ENCODE measurements at places on chromosomes 3 and 15.

DNA sequence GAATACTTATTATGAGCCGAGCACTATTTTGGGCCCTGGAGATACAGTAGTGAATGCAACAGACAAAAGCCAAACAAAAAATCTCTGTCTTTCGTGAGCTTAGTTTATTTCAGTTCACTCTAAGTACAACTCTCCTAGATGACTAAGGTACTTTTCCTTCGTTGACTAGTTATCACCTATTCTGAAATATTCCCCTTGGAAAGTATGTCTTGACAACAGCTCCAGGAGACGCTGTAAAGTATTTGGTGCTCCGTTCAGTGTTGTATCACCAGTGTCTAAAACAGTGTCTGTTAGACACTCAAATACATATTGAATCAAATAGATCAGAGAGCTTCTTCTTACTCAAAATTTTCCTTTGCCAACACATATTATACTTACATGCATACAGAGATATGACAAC, 119.6 kb downstream of the TFDP2 start:
- no peak for DNase-seq

DNA sequence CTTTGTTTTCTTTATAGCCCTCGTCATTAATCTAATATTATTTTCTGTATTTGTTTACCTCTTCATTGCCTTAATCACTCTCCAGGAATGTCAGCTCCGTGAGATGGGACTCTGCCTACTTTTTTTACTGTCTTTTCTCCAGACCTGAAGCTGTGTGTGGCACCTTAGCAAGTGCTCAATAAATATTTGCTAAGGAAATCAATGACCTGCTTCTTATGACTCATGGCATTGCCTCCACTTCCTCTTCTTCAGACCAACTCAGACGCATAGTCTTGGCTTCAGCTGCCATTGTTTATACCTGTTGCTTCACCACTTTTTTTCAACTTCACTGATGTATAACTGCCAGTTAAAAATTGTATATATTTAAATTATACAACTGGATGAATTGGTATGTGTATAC, 218.5 kb upstream of the CMC1 start:
- peak; percentile 20 for DNase-seq

DNA sequence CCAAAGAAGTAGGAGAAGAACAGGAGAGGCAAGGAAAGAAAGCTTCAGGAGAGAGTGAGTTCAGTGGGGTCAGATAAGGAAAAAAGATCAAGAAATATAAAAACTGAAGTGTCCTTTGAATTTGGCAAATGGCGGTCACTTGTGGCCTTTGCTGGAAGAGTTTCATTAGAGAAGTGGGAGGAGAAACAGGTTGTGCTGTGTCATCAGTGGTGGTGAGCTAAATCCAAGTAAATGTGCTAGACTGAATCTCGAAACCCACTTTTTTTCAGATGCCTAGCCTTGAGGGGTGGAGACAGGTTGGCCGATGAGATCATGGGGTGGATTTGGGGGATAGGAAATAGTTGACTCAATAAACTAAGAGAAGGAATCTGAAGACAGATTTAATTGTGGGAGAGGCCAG, 43.7 kb downstream of the CHRD start:
- DNase-seq, result no peak

GRCh38 chr3:173501931-173502489, 104.5 kb downstream of the NLGN1 start:
- no peak for DNase-seq

DNA sequence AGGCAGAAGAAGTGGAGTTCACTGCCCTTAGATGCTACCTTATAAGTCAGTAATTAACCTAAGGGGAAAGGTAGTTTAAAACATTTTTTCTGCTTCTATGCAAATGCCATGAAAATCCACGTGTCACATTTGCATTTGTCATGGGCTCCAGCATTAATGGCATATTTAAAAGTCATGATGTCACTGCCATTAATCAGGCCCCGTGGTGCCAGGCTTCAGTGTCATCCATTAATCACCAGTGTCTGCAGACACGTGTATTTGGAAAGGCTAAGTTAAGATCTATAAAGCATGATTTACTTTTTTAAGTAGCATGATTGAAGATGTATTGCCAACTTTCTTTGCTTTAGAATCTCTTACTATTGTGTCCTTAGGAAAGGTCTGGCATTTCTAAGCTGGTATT, 857.8 kb downstream of the TUSC7 start:
- DNase-seq, result no peak

GRCh38 chr3:160755776-160756304, at the start of gene PPM1L:
TSS of gene PPM1L (plus strand) at chr3:160756231.
- DNase-seq, result no peak

GRCh38 chr3:70990723-70991122, 592.8 kb downstream of the FOXP1 start:
- DNase-seq, result no peak

GRCh38 chr15:22806664-22807063, 20.2 kb downstream of the NIPA1 start:
- no peak for DNase-seq

DNA sequence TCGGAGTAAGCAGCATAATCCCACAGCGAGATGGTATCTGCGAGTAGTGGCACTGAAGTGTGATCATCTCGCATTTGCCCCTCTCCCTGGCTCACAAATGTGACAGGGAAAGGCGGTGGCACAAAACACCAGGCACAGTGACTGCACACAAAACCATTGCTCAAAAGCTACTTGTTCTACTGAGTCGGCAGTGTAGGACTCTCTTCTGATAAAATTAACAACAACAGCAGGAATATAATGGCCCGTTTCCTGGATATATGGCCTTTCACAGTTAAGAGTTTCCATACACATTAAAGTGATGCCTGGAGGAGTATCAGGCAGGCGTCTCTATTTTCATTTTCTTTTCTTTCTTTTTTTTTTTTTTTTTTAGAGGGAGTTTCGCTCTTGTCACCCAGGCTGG, 69.0 kb downstream of the MYO1E start:
- no peak for DNase-seq

- DNase-seq, result no peak
These were observed 30.8 kb downstream of the SH3GL3 start for GRCh38 chr15:83477808-83478537.

DNA sequence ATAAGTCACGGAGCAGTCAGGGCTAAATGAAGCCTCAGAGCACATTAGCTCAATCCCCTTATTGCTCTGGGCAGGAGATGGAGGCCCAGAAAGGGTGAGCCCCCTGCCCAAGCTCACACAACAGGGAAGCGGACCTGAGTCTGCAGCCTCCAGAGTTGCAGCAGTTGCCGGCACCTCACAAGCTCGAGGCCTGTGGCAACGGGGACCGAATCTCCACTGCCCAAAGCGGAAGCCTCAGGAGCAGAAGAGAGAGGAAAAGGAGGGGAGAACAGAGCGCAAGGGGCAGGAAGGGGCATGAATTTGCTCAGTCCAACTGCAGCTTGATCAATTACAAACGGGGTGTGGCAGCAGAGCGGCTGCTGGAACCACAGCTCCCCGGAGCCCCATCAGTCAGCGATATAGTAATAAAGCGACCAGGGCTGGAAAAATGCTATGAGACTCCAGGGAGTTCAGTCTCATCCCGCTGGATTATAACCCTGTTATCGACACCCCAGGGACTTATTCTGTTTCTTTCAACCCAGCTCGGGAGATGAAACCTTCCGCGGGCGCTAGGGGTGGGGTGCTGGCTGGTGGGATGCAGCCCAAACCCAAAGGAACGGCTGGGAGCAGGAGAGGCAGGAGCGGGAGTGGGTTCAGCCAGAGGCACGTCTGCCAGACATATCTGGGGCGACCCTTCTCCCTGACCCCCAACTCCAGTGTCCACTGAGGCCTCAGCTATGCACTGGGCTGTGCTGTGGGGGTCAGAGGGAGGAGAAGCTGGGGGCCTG, 219.7 kb upstream of the LINGO1 start:
- DNase-seq, result no peak

DNA sequence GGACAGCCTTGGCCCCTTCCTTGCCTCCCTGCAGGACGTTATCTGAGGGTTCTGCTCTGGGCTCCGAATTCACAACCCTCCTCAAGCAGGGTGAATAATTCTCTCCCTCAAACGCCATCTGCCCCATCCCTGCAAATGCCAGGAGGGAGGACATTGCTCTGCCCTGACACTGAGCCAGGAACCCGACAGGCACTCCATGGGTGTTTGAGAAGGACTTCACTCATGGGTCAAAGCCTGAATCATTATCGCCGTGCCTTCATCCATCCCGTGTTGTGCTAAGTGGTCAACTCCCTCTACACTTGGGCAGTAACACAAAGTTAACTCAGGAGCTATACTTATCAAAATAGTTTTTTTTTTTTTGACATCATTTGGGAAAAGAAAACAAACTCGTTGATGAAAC, 261.8 kb upstream of the IGF1R start:
- no peak for DNase-seq

DNA sequence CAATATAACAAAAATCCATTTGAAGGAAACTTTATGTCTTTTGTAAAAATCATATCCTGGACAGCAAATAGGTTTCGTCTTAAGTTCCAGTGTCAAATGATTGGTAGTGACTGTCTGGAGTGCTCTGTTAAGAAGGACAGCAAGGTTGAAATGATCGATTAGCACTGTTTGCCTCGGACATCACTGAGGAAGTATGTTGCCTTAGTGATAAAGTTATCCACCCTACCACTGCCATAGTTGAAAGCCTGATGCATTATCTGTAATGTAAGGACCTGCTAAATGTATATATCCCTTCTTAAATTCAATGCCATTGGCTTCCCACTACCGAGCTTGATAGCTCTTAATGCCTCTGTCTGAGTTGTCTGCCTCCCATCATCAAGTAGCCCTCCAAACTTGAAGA, 70.0 kb downstream of the CFAP20DC start:
- no peak for DNase-seq

DNA sequence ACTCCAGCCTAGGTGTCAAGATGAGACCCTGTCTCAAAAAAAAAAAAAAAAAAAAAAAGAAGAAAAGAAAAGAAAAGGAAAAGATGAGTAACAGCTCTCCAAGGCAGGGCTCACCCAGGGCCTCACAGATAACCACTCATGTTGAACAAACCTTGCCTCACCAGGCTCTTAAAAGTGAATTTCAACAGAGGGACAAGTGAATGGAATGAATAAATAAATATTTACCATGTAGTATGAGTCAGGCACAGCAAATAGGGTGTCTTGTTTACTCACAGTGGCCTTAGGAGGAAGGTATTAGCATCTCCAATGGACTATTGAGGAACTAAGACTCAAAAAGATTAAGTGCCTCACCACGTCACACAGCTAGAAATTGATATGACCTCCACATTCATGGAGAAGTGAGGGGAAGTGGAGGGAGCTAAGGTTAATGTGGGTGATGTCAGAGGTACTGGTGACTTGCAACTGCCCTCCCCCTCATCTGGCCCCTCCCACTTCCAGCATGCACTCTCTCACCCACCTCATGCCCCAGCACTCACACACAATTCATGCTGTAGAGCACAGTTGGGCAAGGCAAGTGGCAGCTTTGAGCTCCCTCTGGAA, 255.5 kb downstream of the UACA start:
- peak; percentile 92 for DNase-seq

DNA sequence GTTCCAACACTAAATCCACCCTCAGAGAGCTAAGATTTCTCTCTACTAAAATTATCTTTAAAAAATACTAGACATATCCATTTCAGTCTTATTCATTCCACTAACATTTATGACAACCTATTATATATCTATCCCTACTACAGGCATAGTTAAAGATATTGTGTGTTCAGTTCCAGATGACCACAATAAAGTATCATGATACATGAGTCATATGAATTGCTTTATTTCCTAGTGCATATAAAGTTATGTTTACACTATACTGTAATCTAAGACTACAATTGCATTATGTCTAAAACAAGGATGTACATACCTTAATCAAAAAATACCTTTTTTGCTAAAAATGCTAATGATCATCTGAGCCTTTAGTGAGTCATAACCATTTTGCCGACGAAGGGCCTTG, 19.4 kb downstream of the SHOX2 start:
- no peak for DNase-seq

DNA sequence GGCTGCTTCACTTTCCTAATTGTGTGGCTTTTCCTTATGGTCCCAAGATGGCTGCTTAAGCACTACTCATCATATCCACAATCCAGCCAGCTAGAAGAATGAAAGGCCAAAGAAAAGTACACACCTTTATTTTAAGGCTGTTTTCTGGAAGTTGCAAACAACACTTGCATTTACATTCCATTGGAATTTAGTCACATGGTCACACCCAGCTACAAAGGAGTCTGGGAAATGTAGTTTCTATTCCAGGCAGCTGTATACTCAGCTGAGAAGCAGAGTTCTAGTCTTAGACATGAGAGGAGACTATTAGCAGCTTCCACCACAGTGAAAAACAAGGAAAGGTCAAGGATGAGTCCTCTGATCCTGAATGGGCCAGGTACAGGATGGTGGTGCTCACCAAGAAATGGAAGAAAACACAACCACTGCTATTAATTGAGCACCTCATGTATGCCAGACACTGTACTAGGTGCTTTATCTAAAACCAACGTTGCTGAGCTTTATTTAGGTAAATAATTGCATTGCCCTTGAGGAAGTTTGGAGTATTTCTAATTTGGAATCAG, 28.0 kb upstream of the ATG7 start:
- no peak for DNase-seq

GRCh38 chr15:90004252-90004651, 3.1 kb downstream of the ZNF710 start:
- no peak for DNase-seq

DNA sequence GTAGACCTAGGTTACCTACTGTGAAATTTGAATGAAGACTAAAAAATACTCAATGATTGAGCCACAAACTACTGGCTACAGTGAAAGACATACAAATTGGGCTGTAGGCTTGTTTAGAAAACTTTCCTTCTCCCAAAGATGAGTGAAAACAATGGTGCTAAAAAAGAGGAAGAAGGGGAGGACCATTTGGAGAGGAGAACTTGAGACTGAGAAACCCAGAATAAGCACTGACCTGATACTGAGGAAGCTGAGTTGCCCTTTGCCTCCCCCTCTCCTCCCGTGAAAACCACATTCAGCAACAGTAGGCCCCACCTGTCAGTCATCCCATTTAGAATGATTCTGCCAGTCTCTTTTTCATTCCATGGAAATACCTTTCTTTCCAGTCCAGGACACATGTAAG, 484.0 kb upstream of the TGFBR2 start:
- DNase-seq, result no peak

DNA sequence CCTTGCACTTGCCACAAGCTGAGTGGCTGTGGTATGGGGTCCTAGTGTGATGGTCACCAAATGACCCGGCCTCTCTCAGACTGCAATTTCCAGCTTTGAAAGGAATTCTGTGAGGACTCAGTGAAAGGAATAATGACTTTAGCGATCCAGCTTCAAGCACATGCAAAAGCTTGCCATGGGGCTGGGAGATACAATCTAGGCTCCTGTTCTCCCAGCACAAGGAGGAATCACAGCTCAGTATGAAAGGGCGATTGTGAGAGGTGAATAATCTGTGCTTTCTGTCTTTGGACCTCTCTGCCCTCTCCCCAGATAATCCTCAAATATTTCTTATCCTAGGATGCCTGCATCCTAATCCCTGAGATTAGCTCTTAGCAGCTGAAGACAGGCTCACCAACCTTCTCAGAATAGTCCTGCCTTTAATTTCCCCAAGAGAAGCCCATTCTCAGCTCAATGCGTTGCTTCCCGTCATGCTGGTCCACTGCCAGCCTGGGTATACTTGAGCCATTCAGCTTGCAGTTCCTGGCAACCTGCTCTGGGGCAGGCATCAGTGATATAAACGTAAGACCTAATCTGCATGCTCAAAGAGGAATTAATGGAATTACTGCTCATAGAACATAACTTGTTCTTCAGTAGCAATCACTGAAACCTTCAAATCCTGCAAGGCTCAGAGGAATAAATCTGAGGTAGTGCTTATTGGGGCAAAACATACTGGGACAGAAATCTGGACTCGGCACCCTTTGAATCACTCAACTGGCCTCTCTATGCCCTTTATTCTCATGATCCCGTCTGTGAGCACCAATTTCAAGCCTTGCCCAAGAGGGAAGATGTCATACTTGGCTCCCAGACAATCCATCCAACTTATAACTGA, 15.1 kb downstream of the TLNRD1 start:
- DNase-seq, result no peak

Data from epithelial cell of prostate (primary cell).